HT-29 (cell line): ENCODE measurements at places on chromosomes 2 and 18.
A peak's percentile ranks its signal among the peaks of the same experiment; 100 is the strongest.

GRCh38 chr2:207434899-207435465 is 94.8 kb upstream of the CREB1 start:
- no peak for DNase-seq

DNA sequence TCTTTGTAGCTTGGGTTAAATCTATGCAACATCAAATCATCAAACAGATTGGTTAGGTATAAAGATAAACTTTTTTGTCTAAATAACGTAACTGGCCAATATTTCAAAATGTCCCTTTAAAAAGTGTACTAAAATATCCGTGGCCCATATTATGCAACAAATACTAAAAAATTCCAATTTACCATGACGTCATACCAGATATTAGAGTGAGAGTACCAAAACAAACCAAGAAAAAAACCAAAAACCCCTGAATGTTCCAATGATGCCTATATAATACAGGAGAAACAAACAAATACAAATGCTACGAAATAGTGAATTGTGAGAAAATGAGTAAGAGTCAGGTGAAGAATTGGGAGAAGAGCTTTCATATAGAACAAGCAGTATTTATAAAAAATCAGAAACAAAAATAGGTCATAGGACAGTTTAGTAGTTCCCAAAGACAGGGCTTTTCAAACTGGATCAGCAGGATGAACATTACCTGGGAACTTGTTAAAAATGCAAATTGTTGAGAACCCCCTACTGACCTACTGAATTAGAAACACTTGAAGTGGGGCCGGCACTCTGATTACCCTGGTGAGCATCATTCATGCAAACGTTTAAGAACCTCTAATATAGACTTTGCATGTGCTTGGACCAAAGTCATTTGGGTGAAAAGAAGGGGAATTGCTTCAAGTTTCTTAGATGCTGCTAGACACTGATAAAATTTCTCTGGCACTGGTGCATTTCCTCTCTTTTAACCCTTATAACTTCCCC is 753.7 kb downstream of the DSC3 start:
- DNase-seq = no peak

DNA sequence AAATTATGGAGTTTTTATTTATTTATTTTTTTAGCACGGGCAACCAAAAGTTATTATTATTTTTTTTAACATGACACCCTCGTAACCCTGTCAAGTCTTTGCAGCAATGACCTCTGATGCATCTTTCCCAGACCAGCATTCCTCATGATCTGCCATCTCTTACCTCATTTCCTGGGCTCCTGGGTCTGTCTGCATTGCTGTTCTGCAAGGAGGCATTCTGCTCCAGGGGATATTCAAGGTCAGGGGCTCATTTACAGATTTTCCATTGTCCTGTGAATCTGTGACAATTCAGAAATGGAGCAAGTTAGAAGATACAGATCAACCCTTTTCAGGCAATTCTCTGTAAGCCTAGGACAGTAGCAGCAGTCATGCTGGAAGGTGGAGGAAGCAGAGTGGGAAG is 43.0 kb downstream of the NGEF start:
- no peak for DNase-seq

DNA sequence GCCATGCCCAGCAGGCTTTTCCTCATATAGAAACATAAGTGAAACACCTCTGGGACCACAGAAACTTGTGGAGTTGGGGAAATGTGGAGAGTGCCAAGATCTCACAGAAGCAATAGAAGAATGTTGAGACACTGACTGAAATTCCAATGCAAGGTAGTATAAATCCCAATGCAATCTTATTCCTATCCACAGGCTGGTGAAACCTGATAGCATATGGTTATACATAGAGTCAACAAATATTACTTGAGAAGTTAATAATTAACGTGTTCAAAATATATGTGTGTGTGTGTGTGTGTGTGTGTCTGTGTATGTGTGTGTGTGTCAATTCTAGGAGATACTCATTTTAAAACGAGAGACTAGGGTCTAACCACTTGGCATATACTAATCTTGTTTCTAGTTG is 776.8 kb upstream of the ACVR2A start:
- peak; percentile 25 for DNase-seq

DNA sequence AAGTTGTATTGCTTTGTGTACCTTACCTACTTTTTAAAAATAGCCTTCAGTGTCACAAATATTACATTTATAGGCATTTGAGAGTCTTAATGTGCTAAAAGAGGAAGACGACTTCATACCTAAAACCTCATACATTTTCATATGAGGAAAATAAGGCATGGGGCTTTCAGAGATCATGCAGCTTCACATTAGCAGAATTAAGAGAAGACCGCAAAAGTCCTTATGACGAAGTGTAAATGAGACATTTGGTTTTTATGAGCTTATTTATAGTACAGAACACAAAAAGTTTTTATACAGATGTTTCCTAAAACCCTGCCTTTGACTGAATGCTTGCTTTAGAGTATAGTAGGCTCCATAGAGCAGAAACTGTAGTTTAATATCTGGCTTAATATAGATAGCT is 10.1 kb upstream of the CCDC138 start:
- DNase-seq = no peak

DNA sequence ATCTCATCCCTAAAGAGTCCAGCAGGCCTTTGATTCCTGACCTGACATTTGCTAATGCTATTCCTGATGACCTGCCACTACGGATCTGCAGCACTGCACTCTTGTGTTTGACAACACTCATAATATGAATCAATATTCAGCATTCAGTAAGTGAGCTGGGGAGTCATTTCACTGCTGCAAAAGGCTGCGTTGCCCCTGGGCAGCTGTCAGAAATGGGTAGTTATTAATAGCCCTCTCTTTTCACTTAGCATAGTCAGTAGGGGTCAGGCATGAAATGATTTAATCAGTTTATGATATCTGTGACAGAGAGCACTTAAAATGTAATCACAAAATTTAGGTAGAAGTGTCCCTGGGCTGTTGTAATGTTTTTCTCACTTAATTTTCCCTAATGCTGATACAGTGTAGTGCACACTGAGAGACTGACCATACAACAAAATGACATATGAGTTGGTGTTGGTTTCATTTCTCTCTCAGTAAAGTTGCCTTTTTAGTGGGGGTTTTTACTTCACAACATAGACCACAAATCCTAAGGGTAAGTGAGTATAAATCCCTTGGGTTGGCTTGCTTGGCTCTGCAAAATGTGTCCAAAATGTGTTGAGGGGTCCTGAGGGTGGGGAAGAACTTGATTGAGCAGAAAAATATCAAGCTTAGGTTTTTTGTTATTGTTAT is 184.8 kb downstream of the CAMKMT start:
- no peak for DNase-seq

GRCh38 chr2:152682663-152683062 is 34.6 kb downstream of the PRPF40A start:
- DNase-seq = no peak

- no peak for DNase-seq
Observed at GRCh38 chr18:427005-427404, 73.5 kb downstream of the COLEC12 start.

GRCh38 chr18:79713341-79713740 is 33.7 kb downstream of the CTDP1 start:
- no peak for DNase-seq

GRCh38 chr18:78857314-78858150 is 122.1 kb upstream of the SALL3 start:
- DNase-seq = no peak

- DNase-seq = no peak
Observed at GRCh38 chr2:61144697-61145268, 17.2 kb upstream of the C2orf74 start.

GRCh38 chr2:64730551-64731262 is 77.0 kb upstream of the SERTAD2 start:
- DNase-seq = peak; percentile 7

GRCh38 chr2:98507461-98507860 is 62.8 kb downstream of the INPP4A start:
- no peak for DNase-seq
